M059J (cell line): ENCODE measurements at places on chromosomes 4 and X. TPM values are rescaled to one million over a fixed set of nuclear protein-coding genes. Genes with fewer than 3 reads are reported as not detected.

DNA sequence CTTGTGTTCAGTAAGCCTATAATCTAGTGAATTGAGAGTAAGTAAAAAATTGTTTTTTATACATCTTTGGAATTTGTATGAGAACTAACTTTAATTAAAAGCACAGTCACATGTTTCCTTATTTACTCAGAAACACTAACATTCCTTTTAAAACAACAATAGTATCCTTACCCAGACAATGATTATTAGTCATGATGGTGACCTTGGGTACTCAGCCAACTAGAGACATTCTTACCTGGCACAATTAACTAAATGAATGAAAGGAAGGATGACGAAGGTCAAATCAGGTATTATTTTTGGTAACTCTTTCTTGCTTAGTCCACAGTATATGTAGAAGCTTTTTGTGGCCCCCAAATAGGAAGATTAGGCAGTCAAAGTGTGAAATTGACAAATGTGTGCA is 901.0 kb downstream of the FAT4 start:
- DNase-seq, result no peak

DNA sequence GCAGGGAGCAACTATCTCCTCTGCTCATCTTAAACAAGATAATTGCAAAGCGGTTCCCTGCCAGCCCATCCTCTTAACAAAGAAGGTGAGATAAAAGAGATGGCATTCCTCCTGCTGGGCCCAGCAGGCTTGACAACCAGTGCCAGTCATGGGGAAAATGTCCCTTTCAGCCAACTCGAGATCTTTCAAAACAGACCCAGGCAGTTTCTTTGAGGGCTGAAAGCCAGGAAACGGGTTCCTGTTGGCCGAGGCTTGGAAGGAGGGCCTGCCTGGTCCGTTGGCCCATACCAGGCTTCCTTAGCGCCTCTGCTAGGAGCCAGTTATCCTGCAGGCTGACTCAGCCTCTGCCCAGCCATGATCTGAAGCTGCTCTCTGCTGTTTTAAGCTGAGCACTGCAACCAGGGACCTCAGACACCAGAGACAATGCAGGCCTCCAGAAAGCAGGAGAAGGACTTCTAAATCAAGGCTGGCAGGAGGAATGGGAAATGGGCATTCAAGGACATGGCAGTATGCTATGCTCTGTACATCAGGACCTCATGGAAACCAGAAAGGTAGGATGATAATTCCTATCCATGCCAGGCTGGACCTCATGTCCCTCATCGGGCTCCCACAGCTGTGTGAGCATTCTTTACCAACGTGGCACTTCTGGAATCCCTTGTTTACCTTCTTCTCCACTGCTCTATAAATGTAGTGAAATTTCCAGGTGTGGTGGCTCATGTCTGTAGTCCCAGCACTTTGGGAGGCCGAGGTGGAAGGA is 42.4 kb upstream of the SLC2A9 start:
- peak; percentile 59 for DNase-seq

- peak; percentile 68 for DNase-seq
Measured at GRCh38 chr4:186627226-186627865, 72.0 kb upstream of the MTNR1A start.

The CXCR3 gene
- 0.30 TPM in 1 of 2 replicates, not detected in the other for total RNA-seq

The USP51 gene
- 1.1 and 1.7 TPM in 2 replicates for total RNA-seq

The MEPE gene
- total RNA-seq, result 0.07 TPM in 1 of 2 replicates, not detected in the other

The NKRF gene
- 9.0 and 15.7 TPM in 2 replicates for total RNA-seq
